ENCODE measurements at places on chromosomes 3 and 15. TPM values are rescaled to one million over a fixed set of nuclear protein-coding genes. Genes with fewer than 3 reads are reported as not detected.

GRCh38 chr3:62312201-62312600 lies 61.1 kb downstream of the FEZF2 start:
- no peaks in the 10 kb centered on the region for H3K36me3 ChIP-seq
- no peaks in the 10 kb centered on the region for H3K27me3 ChIP-seq
- H3K4me3 ChIP-seq, result no peak overlapping the region
- H3K4me1 ChIP-seq, result no peaks in the 10 kb centered on the region

- H3K4me3 ChIP-seq, result no peak overlapping the region
- DNase-seq, result no peak
- H3K27me3 ChIP-seq, result no peaks in the 10 kb centered on the region
- H3K4me1 ChIP-seq, result peaks cover 21% of the 10 kb centered on the region
These were observed 38.6 kb downstream of the PIK3R4 start for GRCh38 chr3:130707902-130708601.

GRCh38 chr15:64596701-64597476 lies 136.5 kb downstream of the ZNF609 start:
- DNase-seq, result peak; percentile 38
- H3K36me3 ChIP-seq, result no peaks in the 10 kb centered on the region
- no peak overlapping the region for H3K27ac ChIP-seq
- no peak overlapping the region for H3K4me3 ChIP-seq
- no peaks in the 10 kb centered on the region for H3K27me3 ChIP-seq
- peaks cover 20% of the 10 kb centered on the region for H3K4me1 ChIP-seq

GRCh38 chr3:32510075-32510724 lies 7.5 kb upstream of the CMTM6 start:
- H3K4me3 ChIP-seq, result no peak overlapping the region
- no peaks in the 10 kb centered on the region for H3K36me3 ChIP-seq
- H3K27ac ChIP-seq, result no peak overlapping the region
- peak; percentile 80 for DNase-seq

The ZPLD1 gene
- not detected for polyA plus RNA-seq

The PLA2G4F gene
- polyA plus RNA-seq, result not detected

The CRBN gene
- 45.7 TPM for polyA plus RNA-seq

Measured in GM23248 (cell line).